HTR-8/SVneo (cell line): ENCODE measurements at places on chromosomes 5 and 9.

DNA sequence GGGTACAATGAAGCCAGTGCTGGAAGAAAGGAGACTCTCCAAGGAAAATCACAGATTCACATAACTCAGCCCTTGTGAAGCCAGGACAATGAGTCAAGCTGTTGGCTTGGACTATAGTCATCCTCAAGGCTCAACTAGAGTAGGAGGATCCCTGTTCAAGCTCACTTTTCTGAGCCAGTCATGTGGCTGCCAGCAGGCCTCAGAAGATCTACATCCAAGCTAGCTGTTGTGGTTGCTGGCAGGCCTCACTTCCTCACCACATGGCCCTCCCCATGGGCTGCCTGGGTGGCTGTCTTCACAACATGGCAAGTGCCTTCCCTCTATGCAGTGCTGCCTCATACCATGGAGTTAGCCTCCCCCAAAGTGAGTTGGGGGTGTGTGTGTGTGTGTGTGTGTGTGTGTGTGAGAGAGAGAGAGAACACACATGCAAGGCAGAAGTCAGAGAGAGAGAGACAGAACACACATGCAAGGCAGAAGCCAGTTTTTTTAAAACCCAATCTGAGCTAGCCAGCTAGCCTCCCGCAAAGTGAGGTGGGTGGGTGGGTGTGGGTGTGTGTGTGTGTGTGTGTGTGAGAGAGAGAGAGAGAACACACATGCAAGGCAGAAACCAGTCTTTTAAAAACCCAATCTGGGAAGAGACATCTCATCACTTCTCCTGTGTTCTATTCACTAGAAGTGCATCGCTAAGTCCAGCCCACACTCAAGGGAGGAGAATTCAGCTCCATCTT, 17.1 kb downstream of the SCAI start:
- peak; percentile 66 for DNase-seq

DNA sequence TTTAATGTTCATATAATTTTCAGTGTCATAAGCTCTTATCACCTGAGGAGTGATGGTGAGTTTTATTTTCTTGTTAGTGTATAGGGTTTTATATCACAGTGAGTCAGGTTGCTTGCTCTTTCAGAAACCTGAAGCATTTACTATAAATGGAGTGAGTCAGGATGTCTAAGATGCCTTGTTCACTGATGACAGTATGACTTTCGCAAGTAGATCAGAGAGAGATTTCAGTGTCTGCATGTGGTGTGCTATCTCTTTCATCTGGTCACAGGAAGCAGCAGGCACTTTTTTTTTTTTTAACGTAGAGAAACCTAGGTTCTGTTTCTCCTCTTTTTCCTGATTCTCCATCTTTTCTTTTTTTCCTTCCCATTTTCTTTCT, 237.1 kb downstream of the DMRTA1 start:
- peak; percentile 10 for DNase-seq

GRCh38 chr5:136590581-136590980, 225.2 kb upstream of the TRPC7 start:
- DNase-seq = no peak

DNA sequence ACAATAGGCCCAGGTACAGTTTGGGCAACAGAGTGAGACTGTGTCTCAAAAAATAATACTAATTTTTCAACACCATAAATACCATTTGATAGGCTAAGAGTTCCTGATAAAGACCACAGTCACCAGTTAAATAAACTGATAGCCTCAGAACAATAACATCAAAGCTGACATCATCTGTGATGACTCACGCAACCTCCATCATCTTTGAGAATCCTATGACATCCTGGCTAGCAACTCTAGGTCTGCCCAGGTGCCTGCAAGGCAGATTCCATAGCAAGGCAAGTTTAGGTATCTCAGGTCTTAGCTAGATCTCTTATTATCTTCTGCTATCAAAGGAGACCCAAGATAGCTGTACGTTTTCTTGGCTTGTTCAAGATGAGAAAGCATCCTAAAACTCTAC, 30.5 kb upstream of the UBAP2 start:
- peak; percentile 31 for DNase-seq

DNA sequence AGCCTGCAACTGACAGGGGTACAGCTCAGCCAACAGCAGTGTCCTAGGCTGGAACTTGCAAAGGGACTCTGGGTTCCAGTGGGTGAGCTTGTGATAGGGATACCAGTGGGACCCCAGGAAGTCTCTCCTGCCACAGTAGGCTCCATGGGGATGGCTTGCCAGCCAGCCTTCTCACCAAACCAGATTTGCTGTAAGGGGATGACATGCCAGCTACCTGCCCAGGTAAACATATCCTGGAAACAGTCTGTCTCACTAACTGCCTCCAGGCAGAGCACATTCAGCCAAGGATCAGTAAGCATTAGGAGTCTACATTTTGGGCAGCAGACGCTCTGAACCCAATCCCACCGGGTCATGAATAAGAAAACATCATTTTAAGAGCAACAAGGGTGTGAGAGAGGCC, 49.9 kb downstream of the SIL1 start:
- DNase-seq = no peak

DNA sequence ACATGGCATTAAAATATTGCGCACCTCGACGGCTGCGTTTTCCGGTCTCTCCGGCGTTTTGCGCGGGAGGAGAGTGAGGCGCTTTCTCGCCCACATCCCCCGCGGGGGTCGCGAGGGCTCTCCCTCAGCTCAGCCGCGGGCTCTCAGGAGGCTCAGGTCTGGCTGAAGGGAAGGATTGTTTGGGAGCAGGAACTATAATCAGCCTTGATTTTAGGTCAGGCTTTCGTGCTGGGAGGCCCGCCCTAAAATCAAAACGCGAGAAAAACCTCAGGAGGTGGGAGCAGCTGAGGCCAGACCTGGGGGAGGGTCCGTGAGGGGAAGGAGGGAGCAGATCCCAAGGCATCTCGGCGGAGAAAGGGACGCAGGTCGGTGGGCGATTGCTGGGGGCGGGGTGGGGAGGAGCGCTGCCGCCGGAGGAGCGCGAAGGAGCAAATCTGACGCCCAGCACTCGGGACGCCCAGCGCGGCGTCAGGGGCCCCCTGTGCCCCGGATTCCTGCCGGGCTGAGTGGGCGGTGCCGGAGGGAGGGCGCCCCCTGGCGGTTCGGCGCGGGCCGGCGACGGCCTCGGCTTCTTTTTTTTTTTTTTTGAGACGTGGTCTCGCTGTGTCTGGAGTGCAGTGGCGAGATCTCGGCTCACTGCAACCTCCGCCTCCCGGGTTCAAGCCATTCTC, 18.7 kb upstream of the RNF130 start:
- DNase-seq = peak; percentile 81

DNA sequence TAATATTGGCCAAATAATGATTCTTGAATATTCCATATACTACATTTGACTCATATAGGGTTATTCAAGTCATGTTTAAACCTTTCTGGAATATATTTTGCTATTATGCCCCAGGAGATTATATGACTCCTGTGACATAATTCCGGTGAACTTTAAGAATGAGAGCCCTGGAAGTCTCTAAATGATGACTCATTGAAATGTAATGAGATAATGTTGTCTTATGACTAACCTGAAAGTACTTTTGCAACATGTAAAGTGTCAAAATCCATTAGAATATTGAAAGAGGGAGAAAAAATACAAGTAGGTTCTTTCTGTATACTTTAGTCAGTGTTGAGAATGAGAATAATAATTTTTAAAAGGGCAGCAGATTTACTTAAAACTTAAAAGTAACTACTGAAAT, 830.4 kb downstream of the MAT2B start:
- peak; percentile 31 for DNase-seq

DNA sequence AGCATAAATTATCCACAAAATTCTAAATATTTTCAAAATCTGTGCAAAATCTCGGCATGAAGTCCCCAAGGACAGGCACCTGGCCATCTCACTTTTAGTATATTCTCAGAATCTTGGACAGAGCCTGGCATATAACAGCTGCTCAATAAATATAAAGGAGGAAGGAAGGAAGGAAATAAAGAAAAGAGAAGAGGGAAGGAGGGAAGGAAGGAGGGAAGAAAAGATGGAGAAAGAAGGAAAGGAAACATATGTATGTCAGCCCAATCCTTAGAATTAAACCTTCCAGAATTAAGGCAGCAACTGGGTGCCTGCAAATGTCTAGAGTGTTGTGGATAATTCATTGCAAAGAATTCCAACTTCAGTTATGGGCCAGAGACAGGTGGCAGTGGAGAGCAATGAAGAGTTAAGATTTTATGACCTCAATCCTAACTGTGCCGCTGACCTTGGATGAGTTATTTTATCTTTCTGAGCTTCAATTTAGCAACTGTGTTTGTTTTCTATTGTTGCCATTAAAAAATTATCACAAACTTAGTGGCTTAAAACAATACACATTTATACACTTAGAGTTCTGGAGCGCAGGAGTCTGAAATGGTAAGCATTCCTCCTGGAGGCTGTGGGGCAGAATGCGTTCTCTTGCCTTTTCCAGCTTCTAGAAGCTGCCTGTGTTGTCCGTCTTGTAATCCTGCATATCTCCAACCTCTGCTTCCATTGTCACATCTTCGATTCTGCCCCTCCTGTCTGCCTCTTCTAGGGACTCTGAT, 200.9 kb upstream of the MSX2 start:
- DNase-seq = no peak

DNA sequence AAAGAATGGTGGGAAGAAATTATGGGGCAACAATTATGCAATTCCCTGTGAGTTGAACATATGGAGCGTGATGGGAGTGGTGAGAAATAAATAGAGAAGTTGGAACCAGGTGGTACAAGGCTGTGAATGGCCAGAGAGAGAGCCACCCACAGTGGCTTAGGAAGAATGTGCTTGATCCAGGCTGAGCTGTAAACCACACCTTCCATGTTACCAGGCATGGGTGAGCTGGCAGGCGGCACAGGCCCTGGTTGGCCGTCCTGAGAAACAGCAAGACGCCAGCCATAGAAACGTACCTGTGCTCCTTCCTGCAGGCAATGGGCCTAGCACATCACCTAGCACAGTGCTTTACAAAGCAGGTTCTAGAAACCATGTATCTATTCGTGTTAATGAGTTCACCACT, 74.3 kb downstream of the EPB41L4B start:
- DNase-seq = no peak

DNA sequence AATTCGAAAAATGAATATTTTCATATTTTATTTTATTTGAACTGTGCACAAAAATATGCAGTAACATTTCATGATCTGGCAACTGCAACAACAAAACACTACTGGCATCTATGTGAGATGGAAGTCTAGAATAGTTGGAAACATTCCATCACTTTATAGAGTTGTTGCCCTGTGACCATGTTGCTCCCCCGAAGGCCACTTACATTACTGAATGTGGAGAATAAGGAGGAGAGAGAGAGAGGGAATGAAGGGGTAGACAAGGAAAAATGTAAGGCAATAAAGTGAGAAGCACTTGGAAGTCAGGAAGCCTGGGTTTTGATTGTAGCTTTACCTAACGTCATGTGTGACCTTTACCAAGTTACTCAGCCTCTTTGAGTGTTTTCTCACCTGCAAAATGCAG, 437.2 kb upstream of the EDIL3 start:
- DNase-seq = no peak

- no peak for DNase-seq
Observed at GRCh38 chr5:31303688-31304087, 110.2 kb downstream of the CDH6 start.

DNA sequence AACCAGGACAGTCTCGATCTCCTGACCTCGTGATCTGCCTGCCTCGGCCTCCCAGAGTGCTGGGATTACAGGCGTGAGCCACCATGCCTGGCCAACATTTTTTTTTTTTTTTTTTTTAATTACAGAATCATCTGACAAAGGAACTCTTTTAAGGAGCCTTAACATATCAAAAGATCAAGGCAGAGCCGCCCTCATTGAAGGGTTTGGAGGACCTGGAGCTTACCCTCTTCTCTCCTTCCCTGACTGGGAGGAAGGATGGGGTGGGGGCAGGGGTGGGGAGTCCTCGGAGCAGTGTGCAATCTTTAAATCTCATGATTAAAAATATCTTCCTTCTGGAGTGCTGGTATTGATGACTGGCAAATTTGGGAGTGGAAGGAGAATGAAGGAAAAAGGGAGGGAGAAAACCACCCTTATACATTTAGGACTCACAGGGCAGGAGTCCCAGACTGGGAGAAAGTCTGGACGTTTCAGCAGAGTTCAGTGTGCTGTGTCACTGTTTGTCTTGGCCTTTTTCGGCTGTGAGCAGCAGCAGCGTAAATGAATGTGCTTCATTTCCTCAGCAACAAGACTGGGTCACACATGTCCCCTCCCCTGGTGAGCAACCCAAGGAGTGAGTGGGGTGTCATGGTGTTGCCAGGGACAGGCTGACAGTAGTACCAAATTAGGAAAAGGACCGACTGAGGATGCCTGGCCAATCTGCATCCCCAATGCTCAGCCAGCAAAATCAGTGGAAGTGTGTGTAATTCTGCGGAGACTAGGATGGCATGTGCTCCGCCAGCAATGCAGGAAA, 115.3 kb upstream of the BNC2 start:
- no peak for DNase-seq

GRCh38 chr5:154577416-154577815, 99.4 kb upstream of the HAND1 start:
- no peak for DNase-seq

DNA sequence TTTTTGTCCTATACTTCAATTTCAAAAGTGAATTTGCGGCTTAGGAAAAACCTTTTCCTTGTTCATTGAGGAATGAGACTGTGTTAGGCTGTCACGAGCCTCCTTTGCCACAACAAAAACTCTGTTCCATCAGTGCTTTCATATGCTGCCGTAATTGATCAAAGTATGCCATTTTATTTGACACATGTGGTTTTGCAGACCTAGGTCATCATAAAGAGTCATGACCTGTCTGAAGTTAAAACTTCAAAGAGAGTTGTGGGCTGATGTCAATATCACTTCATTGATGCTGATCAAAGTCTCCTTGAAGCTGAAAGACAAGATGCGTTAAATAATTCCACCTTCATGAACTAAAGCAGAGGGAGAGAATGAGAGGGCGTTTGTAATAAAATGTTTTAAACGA, 55.5 kb downstream of the SYK start:
- no peak for DNase-seq

- DNase-seq = no peak
Observed at GRCh38 chr5:15717001-15717400, 217.0 kb downstream of the FBXL7 start.

DNA sequence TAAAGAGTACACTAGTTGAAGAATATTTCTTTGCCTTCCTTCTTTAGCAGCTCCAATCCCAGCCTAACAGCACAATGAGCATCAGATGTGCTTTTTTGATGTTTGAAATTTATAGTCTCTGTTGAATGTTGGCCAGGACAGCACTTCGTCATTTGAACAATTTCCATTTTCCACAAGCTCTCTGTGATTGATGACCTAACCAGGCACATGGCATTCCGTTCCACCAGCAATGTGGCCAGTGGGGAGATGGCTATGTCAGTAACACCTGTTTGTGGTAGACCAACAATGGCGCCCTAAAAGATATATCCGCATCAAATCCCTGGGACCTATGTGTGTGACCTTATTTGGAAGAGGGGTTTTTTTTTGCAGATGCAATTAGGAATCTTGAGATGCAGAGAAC, 66.8 kb downstream of the PALM2AKAP2 start:
- no peak for DNase-seq

GRCh38 chr9:35816708-35817107, 1.9 kb upstream of the HINT2 start:
- DNase-seq = no peak

GRCh38 chr5:15694696-15695214, 194.8 kb downstream of the FBXL7 start:
- DNase-seq = no peak
